ENCODE measurements at places on chromosomes 4 and X.
A peak's percentile ranks its signal among the peaks of the same experiment; 100 is the strongest.

DNA sequence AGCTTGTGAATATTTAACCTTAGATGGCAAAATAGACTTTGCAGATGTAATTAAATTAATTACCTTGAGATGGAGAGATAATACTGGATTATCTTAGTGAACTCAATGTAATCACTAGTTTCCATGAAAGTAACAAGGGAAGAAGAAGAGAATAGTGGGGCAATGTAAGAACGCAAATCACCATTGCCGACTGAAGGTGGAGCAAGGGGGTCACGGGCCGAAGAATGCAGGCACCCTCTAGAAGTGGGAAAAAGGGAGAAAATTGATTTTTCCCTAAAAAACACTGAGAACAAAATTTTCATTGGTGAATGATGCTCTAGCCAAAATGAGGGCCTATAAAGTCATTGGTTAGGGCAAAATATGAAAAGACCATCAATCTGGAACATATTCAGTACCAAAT is 375.6 kb upstream of the EPHA5 start:
- no peak for ATAC-seq

DNA sequence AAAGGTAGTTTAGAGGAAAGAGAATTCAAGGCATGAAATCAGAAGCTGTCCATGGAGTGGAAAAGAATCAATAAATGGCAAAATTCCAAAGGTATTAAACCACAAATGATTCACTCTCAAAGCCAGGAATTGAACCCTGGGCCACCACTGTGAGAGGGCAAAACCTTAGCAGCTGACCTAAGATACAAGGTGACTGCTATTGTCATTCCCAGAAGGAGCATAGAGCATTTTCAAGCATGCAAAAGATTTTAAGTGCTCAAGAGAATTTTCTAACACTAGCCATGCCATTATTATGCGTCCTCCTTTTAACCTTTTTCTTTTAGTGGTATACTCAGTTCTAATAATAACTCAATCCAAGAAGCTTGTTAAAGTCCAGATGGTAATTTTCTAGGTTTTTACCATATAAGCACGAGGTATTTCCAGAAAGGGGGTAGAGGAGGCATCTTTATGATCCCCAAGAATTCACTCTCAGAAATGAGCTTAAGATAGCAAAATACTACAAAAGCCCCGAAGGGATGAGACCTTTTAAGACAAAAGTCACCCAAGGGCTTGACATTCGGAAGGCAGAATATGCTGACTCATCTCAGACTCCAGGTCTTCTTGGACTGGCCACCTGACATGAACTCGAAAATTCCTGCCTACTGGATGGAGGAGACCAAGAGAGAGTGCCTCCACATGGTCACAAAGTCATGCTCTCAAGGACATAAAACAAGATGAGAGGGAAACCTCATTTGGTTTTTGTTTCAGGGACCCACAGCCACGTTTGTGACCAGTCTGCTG is 13.8 kb upstream of the PAGE5 start:
- no peak for ATAC-seq

DNA sequence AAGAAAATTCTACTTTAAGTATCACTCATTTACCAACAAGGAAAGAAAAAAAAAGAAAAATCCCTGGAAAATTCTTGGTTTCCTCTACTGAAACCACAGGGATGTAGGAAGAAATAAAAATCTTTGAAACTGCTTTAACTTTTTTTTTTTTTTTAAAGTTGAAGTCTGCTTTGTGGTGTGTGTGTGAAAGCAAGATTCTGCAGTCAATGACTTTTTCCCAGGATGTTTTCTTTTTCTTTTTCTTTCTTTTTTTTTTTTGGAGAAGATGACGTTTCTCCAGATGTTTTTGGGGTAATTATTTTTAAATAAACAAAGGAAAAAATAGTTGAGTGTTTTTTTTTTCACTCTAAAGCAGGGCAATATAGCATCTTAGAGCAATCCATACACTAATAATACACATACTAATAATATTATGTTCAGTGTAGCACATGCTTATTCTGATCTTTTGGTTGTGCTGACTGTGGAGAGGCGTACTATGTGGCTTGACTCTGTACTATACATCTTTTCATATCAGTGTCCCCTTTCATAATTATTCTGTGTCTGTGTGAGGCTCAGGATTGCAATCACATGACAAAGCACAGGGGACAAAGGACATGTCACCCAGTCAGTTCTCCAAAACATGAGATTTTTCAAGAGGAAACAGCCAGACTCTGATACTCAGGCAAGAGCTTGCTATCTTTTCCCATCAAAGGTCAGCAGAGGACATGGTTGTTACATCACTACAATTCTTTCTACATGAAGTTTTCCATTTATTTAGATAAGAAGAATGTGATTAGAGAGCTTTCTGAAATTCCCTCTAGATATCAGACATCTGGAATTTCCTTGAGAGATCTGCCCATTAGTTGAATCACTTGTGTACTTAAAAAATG is 111.0 kb downstream of the PDE5A start:
- peak; percentile 85 for ATAC-seq

DNA sequence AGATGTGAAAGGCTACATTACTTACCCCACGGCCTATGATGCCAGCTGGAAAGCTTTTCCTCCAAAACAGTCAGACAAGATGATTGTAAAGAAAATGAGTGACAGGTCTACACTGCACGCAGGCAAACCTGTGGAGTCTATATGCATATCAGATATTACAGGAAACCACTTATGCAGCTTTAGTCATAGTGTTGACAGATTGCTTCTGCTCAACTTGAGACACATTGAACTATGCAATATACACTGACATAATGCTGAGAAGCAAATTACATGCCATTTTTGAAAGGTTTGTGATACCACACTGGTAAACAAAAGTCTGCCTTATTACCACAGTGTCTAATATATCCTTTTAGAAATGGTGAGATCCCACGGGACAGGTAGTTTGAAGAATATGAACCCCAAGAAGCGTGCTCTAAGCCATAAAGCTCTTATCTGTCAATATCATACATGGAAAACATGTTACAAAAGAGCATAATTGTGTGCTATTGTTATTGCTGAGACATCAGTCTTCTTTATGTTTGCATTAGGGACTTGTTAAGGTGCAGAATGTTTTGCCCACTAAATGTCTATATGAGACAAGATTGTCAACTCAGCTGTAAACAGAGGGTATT is 1835.8 kb upstream of the TENM3 start:
- no peak for ATAC-seq

- peak; percentile 4 for ATAC-seq
Observed at GRCh38 chrX:46574774-46575381, 1.3 kb downstream of the CHST7 start.

DNA sequence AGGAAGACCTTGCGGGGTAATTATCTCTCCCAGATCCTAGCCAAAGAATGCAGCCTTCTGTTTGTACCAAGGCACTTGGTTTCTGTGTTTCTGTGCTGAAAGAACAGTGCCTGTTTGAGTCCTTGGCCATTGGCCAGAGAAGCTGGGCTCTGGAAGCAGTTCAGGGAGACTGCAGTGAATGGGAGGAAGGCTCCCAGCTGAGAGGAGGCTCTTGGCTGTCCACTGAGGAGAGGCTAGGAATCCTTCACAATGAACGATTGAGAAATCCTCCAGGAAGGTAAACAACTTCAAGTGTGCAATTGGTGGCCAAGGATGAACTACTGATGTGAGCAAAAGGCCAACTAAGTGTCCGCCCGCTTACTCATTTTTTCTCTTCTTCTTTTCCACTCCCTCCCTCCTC is 61.3 kb downstream of the HS3ST1 start:
- no peak for ATAC-seq

GRCh38 chrX:155962906-155963305 is 34.6 kb upstream of the IL9R start:
- no peak for ATAC-seq

- ATAC-seq, result no peak
Observed at GRCh38 chr4:56330691-56331090, 56.6 kb downstream of the AASDH start.

DNA sequence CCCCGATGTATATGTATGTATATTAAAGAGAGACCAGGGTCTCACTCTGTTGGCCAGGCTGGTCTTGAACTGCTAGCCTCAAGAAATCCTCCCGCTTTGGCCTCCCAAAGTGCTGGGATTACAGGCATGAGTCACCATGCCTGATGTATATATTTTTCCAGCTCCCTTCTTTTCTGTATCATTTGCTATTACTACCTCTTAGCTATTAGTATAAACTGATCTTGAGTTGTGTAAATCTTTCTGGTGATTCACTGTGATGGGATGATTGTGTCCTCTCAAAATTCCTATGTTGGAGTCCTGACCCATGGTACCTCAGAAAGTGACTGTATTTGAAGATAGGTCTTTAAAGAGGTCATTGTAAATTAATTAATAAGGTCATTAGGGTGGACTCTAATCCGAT is 53.1 kb downstream of the HPRT1 start:
- ATAC-seq, result peak; percentile 13

- peak; percentile 31 for ATAC-seq
Observed at GRCh38 chrX:15714529-15714928, 23.5 kb upstream of the CA5B start.

DNA sequence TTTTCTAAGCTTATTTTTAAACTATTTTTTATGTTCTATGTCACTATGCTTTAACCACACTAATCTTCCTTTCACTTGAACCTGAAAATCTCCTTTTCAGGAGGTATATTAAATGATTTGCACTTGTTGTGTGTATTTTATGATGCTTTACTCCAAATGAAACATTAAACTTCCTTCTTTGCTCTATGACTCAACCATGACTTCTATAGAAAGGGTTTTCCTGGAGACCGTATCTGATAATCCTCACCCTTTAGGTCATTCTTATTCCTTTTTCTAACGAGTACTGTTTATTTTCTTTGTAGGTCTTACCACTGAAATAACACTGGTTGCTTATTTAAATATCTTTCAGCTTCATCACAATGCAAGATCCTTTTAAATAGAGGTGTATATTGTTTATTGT is 1163.2 kb downstream of the PCDH18 start:
- ATAC-seq, result no peak

GRCh38 chr4:10066206-10066605 is 44.9 kb upstream of the SLC2A9 start:
- ATAC-seq, result no peak

- ATAC-seq, result no peak
Observed at GRCh38 chr4:18075823-18076433, 54.4 kb upstream of the LCORL start.

- ATAC-seq, result peak; percentile 66
Observed at GRCh38 chr4:105895583-105896460, 551 bp downstream of the NPNT start.

DNA sequence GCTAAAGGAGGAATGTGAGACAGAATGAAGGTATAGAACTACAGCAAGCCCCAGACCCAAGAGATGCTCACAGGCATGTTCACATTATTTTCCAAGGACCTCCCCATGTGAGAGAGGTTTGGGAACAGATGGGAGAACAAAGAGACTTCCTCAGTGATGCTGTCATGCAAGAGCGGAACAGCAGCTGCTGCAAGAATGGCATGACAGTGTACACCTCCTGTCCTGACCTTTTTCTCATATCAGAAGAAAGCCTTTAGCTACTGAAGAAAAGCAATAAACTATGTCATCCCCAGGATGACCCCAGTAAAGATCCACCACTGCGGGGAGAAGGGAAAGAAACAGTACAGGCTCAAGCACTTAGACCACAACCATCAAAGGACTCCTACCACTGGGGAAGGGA is 7.2 kb downstream of the PRDM5 start:
- ATAC-seq, result no peak

DNA sequence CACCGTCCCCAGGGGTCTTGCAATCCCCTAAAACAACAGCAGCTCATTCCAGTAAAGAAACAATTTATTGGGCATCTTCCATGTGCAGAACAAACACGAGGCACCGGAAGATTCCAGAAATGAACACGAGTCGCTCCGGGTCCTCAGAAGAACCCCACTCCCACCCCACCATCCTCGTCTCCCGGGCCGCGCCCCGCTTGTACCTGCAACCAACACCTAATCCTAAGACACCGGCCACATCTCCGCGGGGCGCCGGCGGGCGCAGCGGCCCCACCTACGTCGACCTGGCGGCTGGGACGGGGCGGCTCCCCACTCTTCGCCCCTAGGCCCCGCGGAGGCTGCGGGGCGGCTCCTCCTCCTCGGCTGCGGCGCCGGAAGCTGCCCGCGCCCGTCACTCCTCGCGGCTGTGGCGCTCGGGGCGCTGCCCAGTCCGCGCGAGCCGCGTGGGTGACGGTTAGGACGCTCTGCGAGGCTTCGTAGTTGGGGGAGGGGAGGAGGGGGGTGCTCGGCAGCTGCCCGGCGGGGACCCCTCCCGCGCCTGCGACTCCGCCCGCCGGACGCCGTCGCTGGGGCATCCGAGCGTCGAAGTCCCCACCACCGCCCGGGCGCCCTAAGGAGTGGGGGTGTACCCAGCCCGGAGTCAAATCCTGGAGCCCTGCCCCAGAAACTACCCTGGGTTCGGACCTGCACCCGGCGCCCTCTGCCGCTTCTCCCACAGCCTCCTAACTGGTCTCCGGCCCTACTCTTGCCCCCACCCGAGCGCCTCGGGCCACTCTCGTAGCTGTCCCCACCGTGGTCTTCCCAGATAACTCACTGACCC is at the start of gene CCDC158:
CCDC158 (minus strand) TSS at position 380 of the 820 bp plus-strand sequence. CDS start 17,934 bp downstream, outside the sequence.
- ATAC-seq, result peak; percentile 90

DNA sequence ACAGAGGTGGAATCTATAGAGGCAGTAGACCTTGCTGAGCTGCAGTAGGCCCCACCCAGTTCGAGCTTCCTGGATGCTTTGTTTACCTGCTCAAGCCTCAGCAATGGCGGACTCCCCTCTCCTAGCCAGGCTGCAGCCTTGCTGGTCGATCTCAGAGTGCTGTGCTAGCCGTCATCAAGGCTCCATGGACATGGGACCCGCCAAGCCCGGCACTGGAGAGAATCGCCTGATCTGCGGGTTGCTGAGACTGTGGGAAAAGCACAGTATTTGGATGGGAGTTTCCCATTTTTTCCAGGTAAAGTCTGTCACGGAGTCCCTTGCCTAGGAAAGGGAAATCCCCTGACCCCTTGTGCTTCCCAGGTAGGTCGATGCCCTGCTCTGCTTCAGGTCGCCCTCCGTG is 124.8 kb upstream of the KLF8 start:
- no peak for ATAC-seq

- peak; percentile 89 for ATAC-seq
Observed at GRCh38 chr4:47598320-47598719, 113.2 kb downstream of the ATP10D start.

DNA sequence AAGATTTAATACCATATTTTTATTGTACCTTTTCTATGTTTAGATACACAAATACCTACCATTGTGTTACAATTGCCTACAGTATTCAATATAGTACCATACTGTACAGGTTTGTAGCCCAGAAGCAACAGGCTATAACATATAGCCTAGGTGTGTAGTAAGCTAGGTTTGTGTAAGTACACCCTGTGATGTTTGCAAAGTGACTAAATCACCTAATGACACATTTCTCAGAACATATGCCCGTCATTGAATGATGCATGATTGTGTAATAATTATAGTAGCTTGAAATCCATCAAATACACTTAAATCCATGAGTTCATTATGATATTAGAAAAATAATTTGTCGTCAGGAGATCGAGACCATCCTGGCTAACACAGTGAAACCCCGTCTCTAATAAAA is 30.8 kb downstream of the GAB3 start:
- ATAC-seq, result no peak

Data from SK-N-SH treated with all-trans-retinoic acid at 6 μM for 48 hours (cell line).